ENCODE measurements at places on chromosomes 7 and 10.

- no peak for DNase-seq
Measured at GRCh38 chr10:126902157-126902556, 3.1 kb upstream of the DOCK1 start.

DNA sequence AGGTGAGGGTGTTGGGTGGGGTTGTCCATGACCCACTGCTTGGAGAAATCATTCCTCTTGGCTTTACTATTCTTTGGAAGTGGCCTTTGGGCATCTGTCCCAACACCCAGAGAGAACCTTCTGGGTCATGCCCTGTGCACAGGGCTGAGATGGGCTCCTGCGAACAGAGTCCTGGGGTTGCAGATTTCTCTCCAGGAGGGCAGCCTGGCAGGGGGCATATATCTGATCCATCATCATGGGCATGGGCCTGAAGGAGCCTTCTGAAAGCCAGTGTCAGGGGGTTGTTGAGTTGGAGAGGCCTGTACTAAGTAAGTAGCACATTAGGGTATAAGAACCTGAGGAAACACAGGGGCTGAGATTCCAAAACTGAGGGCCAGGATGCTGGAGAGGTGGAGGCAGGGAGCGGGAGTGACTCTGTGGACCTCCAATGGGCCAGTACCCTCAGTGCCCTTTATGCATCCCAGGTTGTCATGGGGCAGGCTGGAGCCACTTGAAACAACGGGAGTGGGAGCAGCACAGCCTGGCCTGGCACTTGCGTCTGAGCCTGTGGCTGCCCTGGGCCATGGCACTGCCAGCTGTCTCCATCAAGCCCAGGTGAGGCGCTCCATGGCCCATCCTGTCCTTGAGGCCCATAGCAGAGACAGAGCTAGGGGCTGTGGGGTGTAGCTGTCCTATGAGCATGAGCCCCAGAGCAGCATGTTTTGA, 203.7 kb downstream of the GRID1 start:
- DNase-seq = no peak

DNA sequence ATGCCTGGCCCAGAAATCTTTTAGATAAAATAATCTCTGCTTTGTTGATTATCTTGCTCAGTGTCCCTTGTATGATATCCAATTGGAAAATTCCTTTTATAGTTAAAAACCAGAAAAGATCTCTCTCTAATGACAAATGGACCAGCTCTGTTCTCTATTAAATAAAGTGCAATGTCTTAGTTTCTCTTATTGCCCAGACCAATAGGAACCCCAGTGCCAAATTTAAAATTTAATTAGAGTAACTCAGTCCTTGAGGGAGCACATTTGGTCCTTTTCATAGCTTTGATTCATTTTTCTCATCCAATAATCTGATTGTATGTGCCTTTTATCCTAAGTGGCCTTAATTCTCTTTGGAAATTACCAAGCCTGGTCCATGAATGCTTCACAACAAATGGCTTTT, 158.9 kb upstream of the FOXK1 start:
- DNase-seq = no peak

DNA sequence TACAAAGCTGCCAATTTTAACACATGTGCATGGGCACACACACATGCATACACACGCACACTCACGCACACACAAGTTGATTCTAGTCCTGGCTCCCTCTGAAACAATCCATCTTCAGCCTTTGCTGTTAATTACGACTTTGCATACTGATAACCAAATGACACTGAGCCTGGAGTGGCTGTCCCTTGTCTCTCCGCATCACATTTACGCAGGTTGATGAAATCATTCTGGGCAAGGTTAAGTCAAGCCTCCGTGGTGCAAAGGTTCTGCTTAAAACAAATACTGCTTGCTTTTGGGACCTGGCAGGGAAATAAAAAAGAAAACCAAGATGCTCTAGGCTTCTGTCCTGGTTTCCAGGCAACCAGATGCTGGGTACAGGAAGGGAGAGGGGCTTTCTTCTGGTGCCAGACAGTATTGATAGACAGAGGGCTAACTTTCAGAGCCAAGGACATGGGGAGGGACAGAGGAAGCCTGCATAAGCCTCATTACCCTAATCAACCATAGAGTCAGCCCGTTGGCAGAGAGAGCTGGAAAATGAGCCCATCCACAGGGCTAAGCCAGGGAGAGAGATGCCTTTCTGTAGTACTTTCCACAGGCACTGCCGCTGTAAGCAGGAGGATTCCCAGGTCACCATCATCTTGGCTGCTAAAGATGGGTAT, 233.0 kb downstream of the WDR11 start:
- DNase-seq = no peak

DNA sequence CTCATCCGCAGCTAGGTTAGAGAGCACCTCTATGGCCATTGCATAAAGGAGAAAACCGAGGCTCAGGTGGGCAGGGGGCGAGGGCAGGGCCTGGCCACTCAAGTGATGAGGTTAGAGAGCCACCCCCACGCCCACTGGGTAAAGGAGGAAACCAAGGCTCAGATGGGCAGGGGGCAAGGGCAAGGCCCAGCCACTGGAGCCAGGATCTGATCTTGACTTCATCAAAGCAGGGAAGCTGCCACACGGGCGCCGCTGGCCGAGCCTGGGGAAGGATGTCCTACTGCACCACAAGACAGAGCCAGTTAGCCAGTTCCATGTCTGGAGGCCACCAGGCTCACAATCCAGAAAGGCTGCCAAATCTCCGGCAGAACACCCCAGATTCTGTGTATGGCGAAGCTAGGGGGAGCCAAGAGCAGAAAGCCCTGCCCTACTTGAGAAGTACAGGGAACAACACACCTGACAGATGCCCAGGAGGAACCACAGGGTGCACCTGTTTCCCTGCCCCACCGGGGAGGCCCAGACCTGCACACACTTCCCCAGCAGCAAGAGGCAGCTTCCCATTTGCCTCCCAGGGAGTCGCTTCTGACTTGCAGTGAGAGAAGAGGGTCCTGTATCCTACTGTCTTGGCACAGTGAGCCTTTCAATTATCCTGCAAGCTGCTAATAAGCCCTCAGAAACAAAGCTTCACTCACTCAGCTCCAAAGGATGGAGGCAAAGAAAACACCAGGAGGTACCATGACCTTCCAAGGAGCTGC, 101.9 kb downstream of the TNS3 start:
- DNase-seq = no peak

DNA sequence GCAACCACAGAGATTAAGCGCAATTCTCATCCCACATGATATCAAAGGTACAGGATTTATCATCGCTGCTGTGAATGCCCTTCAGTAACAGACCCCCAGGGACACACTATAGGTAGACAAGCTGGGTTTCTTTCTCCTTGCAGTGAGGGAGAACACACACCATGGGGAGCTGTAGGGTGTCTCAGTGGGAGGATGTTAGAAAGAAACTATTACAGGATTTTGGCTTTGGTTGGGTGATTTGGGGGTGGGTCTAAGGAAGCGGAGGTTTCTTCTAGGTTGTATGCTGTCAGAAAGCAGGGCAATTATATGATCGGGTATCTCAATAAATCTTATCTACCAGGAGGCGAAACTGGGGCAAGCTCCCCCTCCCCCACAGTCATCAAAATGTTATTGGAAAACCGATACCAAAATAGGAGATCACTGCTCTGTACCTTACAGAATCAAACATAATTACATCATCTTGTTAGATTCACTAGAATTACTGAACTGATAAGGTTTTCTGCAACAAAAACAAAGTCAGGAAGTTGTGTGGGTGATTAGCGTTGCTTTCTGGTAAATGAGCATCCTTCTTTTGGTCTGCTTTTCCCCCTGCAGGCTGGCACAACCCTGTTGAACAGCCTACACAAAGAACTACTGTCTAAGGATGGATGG, 209.7 kb downstream of the TEX36 start:
- no peak for DNase-seq

DNA sequence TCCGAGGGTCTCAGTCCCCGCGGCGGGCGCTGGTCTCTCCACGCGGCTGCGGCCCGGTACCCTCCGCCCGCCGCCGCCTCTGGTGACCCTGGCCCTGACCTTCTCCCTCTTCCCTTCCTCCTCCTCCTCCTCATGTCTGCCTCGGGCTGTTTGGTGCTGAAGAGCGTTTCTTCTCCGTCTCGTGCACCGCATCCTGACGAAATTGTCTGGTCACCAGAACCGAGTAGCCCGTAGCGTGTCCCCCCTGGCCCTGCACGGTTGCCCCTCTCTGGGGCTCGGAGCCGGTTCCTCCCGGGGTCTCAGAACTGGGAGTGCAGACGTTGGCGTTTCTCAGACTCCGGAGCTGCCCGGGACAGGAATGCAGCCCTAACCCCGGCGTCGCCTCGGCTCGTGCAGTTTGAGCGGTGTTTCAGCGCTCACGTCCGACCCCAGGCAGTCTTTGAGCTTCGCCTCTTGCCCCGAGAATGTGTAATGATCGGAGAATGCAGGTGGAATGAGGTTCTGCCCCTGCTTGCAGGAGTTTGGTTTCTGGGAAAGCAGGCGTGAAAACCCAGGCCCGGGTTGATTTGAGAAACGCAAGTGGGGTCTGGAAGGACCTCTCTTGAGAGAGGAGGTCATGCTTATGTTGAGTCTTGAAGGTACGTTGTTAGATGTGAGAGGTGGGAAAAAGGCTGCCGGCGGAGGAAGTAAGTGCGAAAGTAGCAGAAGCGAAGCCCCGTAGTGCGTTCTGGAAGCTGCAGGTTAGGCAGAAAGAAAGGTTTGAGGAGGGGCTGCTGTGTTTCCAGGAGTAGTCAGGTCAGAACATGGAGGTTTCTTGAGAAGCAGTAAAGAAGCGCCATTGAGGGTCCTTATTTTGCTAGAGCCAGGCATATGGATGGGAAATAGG, 743 bp downstream of the RBM17 start:
- DNase-seq = peak; percentile 38

GRCh38 chr10:16950656-16951601, 133.7 kb upstream of the RSU1 start:
- no peak for DNase-seq

DNA sequence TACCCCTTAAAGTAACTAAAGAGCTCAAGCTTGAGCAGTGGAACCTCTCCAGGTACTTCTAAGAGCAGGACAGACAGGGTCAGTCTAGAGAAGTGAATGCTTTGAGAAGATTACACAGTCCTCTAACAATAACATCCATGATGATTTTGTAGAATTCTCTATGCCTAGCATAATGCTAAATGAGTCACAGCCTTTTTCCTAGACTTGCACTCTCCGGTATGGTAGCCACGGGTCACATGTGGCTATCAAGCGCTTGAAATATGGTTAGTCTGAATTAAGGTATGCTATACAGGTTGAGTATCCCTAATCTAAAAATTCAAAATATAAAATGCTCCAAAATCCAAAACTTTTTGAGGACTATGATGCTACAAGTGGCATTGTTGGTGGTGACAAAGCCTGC, 166.6 kb upstream of the MKLN1 start:
- DNase-seq = no peak

DNA sequence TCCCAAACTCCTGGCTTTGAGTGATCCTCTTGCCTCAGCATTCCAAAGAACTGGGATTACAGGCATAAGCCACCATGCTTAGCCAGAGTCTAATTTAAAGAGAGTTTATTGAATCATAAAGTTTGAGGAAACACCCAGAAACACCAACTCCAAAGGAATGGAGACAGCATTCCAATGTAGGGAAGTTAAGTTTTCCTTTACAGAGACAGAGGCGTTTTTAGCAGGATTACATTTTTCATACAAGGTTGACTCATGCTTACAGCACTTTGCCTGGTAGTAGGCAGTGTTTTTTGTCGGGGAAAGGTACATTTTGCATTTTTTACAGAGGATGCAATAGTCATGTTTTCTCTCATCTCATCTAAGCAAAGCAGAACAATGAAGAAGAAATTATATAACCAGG, 18.9 kb upstream of the OPN4 start:
- no peak for DNase-seq

Measured in stimulated activated CD4-positive, alpha-beta T cell treated with anti-CD3 and anti-CD28 coated beads, Interleukin-2, amount 100 ng/mL, for 24 hours (primary cell).